GM03348 (cell line): ENCODE measurements at places on chromosomes 12 and 14.
A peak's percentile ranks its signal among the peaks of the same experiment; 100 is the strongest.

GRCh38 chr12:24378548-24379407 is 429.3 kb upstream of the SOX5 start:
- no peak for DNase-seq

GRCh38 chr12:58668871-58669270 is 251.4 kb downstream of the LRIG3 start:
- DNase-seq = peak; percentile 51

- DNase-seq = peak; percentile 48
Observed at GRCh38 chr12:69059465-69060457, 126.8 kb upstream of the CPM start.

GRCh38 chr14:81550001-81550637 is 16.5 kb upstream of the SEL1L start:
- DNase-seq = no peak

DNA sequence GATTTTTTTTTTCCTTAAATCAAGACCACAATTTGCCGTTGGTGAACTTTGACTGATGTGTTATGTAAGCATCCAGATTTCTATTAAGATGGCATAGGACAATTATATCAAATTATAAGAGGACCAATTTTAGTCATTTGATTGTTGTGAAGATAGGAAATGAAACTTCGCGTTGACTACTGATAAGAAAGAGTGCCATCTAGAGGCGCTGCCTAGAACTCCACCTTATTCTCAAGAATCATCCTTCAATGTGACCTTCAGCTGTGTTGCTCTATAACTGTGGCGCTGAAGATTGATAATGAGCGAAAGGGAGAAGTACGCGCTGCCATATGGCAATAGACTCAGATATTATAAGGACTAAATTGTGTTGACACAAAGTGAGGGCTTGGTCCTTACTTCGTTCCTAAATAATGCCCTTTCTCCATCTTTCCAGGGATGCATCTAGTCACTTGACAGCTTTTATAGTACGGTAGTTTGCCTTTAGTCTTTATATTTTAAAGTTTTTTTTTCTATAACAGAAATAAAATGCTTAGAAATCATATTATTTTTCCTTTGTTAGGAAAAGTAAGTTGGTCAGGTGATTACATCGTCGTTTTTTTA is 350.8 kb upstream of the STXBP6 start:
- DNase-seq = peak; percentile 49

GRCh38 chr12:39846304-39846703 is 226.7 kb upstream of the ABCD2 start:
- DNase-seq = no peak

DNA sequence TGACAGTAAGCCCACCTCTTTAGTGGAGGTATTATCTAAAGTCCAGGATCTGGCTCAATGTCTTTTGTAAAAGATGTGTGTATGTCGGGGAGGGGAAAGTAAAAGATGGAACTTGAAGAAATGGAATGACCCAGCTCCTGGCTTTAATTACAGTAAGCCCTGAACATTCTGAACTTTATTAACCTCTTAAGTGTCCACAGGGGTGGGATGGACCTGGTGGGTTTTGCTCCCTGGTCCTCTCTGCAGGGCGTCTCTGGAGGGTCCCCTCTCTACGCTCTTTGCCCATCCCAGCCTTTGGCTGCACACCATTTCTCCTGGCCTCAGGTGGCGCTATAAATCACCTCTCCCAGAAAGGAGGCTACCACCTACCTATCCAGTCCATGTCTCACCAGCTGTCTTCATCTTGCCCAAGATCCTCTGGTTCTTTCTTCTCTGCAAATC is 3.7 kb upstream of the CISTR start:
- DNase-seq = no peak

GRCh38 chr12:11649413-11650285 is at the start of gene ETV6:
Gene ETV6 (plus strand): TSS chr12:11649674. CDS start chr12:11650128, 454 bp downstream.
- DNase-seq = peak; percentile 80

DNA sequence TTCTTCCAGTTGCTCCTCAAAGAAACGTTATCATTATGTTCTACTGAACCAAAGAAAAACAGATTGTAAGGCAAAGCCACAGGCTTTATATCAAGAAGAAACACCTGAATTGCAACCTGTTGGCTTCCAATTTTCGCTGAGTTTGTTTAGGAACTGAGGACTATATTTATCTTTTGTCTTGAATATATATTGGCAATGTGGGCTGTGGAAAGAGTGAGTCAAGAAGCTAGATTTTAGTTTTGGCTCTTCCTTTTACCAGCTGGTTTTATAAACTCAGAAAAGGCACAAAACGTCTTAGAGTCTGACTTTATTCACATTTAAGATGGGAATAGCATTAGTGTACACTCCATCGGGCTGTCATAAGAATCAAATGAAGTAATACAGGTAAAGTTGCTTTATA is 10.4 kb upstream of the PTHLH start:
- no peak for DNase-seq

- DNase-seq = no peak
Observed at GRCh38 chr12:71565535-71565934, 98.1 kb downstream of the ZFC3H1 start.

DNA sequence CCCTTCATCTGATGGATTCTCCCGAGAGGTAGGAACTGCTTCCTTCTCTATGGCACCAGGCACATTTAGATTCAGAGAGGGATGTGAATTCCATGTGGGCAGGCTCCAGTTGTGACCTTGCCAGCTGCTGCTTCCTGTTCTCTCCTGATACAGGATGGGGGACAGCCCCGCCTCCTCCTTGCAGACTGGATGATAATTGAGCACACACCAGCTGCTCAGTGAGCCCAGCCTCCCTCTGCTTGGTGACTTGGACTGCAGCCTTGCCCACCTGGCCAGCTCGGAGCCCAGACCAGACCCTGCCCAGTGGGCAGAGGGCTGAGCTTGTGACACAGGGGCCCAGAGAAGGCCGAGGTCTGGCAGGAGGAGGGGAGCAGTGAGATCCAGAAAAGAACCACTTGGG is 90.2 kb downstream of the CALM1 start:
- DNase-seq = no peak

DNA sequence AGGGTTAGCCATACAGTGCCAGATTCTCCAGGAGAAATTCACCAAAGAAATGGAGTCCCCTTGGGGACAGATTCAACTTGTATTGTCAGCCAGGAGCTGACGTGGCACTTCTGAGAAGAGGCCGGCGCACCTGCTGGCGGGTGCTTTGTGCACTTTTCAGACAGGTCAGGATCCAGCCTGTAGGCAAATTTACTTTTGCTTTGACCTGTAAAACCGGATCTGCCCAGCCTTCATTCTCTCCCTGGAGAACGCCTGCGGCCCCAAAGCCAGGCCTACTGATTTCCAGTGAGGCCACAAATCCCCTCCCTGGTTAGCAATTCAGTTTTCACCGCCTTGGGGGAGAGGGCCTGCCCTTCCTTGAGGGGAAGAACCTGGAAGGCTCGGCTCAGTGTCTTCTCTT is 17.4 kb downstream of the P2RX4 start:
- DNase-seq = no peak

DNA sequence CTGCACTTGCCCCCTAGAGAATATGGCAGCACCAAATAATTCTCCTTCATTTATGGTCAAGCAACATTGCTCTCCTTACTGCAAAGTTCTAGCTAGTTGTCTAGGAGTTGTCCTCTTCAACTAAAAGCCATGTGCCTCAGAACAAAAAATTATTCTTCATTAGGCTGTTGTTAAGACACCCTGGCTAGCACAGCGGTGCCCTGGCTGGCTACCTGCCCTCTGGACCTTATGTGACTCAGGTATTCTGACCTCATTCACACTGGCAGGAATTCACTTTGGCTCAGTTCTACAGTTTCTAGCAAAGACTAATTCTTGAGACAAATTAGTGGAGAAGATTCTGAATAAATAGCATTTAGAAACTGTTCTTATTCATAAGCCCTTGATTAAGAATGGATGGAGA is 224.4 kb upstream of the KRR1 start:
- DNase-seq = no peak

DNA sequence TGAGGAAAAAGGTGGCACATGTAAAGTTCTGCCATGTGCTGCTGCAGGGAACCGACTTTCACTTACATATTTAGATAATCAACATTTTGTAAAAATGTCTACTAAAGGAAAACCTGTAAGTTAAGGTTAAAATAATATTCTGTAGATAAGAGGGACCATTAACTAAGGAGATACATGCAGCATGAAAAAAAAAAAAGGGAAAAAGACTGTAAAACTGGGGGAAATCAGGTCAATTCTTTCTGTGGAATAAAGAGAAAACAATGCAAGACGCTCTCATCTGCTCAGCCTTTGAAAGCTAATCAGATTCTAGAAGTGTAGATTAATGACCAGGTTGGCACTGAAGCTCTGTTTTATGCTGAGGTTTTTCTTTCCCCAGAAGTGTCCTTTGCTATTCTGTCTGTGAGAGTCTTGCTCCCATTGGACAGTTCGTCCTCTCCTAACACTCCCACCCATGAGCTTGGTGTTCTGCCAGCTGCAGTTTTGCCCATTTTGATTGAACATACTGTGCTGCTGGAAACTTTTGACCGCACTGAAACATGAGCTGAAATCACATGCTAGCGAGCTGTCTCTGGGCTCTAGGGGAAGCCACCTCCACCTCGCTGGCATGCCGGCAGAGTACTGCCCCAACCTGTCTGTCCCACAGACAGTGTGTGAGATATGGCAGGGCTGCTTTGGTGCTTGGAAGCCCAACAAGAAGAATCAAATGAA is 39.7 kb downstream of the PPTC7 start:
- no peak for DNase-seq

GRCh38 chr12:122166422-122167349 is 7.3 kb downstream of the IL31 start:
- DNase-seq = no peak

GRCh38 chr14:77238996-77239395 is 32.0 kb downstream of the NGB start:
- DNase-seq = no peak

DNA sequence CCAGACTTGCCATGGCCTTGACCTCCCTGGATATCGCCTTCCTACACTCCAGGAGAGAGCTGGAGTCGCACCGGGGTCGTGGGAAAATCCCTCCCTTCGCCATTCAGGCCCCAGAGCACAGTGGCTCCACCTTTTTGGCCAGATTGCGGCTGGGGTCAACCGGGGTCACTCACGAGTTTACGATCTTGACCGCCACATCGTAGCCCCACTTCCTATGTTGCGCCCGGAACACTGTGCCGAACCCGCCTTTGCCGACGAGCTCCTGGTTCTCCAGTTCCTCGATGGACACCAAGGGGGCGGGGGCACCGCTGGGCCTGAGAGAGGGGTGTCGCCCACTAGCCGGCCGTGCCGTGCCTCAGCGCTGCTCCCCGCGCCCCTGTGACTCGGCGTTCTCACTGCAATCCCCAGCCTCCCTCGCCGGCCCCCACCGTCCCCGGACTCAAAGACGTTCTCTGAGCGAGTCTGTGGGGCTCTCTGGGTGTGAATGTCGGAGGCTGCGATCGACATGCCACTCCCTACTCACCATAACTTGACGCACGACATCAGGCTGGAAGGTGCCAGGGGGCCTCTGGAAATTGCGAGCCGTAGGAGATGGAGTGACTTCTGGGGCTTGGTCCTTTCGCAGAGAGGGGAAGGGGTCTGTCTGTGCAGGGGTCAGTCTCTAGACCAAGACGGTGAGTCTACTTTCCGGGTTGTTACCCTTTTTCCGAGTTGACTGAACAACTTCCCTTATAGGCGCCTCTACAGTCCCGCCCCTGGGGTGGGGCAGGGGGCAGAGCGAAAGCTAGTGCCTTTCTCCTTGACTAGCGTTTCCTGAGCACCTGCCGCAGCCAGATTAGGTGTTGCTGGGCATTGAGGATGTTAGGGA is at the start of gene RIPK3:
Gene RIPK3 (minus strand): TSS at position 708 of the 868 bp plus-strand sequence. CDS start 165 bp downstream, at position 543.
- no peak for DNase-seq

- no peak for DNase-seq
Observed at GRCh38 chr14:24858052-24858451, 191.9 kb downstream of the STXBP6 start.

DNA sequence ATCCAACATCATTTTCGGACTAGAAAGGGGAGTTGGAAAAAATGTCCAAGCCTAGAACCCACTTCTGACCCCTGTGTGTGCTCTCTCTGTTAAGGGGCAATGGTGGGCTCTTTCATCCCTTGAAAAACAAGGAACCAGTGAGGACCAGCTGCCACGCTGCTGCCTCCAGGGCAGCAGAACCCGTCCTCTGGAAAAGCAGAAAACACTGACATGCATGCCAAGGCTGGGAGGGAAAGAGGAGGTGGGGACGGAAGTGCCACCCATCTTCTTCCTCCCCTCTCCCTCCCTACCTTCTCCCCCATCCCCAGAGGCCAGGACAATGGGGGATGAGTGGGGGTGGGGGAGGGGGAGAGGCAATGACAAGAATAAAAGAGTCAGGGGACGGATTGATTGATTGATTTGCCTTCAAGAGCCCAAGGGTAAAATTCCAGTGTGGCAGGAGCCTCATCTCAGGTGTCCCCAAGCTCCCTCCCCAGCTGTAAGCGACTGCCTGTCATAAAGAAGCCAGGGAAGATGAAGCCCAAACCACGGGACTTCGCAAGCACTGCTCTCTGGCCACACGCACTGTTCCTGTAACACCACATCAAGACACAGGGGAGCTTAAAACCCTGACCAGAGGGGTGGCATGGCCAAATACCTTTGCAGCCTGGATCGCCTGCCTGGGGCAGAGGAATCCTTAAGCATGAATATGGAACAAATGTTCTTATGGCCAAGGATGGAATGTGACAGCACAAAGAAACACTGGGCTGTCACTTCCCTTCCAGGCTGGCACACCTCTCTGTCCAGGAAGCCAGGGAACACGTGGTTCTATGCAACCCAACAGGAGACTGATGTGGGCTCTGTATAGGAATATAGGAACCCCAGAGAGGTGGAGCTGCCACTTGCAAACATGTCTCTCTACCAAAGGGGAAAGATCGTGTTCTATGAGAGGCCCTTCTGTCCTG is 38.9 kb upstream of the BDKRB2 start:
- no peak for DNase-seq

GRCh38 chr14:58772116-58772515 is 134.4 kb downstream of the DACT1 start:
- no peak for DNase-seq

GRCh38 chr12:82910246-82910893 is 223.7 kb downstream of the TMTC2 start:
- no peak for DNase-seq

- no peak for DNase-seq
Observed at GRCh38 chr12:116131176-116131575, 146.3 kb downstream of the MED13L start.

- DNase-seq = no peak
Observed at GRCh38 chr14:92917041-92917940, 5.7 kb upstream of the CHGA start.

- no peak for DNase-seq
Observed at GRCh38 chr12:42103155-42103554, 41.5 kb downstream of the GXYLT1 start.

- DNase-seq = no peak
Observed at GRCh38 chr14:98512501-98513251, 759.3 kb downstream of the BCL11B start.
